Prostate gland (tissue), 2 donors: ENCODE measurements at places on chromosomes 11 and 22. TPM values are rescaled to one million over a fixed set of nuclear protein-coding genes. Genes with fewer than 3 reads are reported as not detected.

Gene SHISAL1
- 7.8 TPM for total RNA-seq

Gene KMT5B
- total RNA-seq, result 41.0 TPM

Gene NRGN
- 1.8 TPM for total RNA-seq

Gene ISX
- total RNA-seq, result 0.14 TPM

DNA sequence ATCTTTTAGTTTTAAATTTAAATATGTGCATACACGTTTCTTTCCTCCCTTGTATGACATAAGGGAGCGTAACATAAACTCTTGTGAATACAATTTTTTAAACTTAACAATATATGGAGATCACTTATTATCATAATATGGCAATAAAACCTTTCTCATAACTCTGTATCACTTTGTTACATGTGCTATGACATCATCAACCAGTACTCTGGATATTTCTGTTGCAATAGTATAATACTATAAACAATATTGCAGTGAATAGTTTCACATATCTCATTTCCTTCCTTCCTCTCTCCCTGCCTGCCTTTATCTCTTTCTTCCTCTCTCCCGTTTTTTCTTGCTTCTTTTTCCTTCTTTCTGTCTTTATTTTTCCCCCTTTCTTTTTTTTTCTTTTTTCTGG is 1278.0 kb upstream of the CNTN5 start:
- no peaks in the 10 kb centered on the region for H3K36me3 ChIP-seq
- no peak for DNase-seq
- H3K4me1 ChIP-seq, result no peaks in the 10 kb centered on the region
- no peaks in the 10 kb centered on the region for H3K27me3 ChIP-seq

GRCh38 chr11:106601684-106602297 is 416.5 kb downstream of the GUCY1A2 start:
- no peak for DNase-seq
- no peaks in the 10 kb centered on the region for H3K27me3 ChIP-seq
- no peak overlapping the region for H3K4me3 ChIP-seq
- H3K4me1 ChIP-seq, result no peaks in the 10 kb centered on the region

- DNase-seq, result no peak
- peaks cover 8% of the 10 kb centered on the region for H3K4me1 ChIP-seq
Observed at GRCh38 chr11:44563711-44564110, 1.8 kb upstream of the CD82 start.

DNA sequence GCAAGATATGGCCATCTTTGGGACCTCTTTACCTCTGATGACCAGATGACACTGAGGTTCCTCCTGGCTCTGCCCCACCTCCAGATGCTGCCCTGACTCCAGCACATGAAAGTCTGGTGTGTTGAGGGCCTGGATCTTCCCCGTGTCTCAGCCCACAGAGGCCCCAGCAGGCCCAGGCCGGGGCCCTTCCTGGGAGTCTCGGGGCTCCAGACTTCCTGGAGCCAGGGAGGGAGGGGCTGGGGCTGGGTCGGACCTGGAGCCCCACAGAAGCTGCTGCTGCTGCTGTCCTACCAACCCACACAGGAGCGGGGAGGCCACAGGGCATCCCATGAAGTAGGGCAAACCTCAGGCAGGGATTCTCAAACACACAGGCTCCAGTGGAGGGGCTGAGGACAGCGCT is 32.2 kb upstream of the WNT11 start:
- DNase-seq, result no peak
- no peak overlapping the region for H3K4me3 ChIP-seq
- H3K36me3 ChIP-seq, result no peaks in the 10 kb centered on the region
- no peaks in the 10 kb centered on the region for H3K4me1 ChIP-seq
- H3K27me3 ChIP-seq, result no peaks in the 10 kb centered on the region

DNA sequence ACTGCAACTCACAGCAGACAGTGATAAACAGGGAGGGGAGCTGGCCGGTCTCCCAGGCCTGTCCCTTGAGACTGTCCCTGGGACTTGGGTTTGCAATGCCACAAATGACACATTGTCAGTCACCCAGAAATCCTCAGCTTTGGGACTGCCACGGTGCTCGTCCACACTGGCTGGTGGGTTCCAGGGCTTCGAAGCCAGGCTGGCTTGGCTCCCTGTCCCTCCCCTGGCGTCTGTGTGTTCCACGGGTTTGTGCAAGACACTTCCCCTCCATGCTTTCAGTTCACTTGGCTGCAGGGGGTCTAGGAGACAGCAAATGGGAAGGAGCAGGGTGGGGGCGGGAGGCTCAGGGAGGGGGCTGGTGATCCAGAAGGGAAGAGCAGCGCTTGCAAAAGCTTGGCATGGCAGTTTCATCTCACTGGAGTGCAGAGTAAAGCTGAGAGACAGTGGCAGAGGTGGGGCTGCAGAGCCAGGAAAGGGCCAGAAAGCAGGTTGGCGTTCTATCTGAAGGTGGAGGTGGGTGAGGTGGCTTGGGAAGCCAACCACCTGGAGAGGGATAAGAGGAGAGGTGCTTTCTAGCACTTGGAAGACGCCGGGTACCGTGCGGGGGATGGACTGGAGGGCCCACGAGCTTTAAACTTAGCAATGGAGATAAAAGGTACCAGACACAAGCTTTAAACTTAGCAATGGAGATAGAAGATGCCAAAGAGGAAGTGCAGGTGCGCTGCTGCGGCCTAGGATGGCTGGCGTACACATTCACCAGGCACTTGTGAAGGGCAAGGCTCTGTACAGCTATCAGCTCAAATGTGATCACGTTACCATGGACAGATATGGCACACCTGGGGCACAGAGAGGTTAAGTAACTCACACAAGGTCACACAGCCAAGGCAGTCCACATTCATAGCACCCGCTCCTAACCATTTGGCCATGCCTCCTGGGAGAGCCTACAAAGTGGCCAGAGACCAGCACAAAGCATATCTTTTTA is 86.4 kb upstream of the SHISAL1 start:
- DNase-seq, result no peak
- H3K27me3 ChIP-seq, result no peaks in the 10 kb centered on the region
- no peaks in the 10 kb centered on the region for H3K4me1 ChIP-seq
- H3K36me3 ChIP-seq, result no peaks in the 10 kb centered on the region

Gene OR2AT4
- total RNA-seq, result not detected

Gene IGSF9B
- 10.2 TPM for total RNA-seq

DNA sequence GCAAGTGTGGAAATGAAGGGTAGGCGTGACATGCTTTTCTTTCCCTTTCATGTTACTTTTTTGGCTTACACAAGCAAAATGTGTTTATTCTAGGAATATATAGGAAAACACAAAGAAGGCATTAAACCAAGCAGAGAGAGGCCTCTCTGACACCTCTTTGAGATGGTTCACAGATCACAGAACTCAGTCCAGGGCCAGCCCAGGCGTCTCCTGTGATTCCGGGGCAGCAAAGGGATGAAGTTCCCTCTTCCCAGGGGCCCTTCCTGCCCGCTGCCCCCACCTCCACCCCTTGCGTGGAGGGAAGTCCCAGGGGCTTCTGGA is 78.0 kb downstream of the CACNA1I start:
- H3K4me3 ChIP-seq, result no peak overlapping the region
- no peaks in the 10 kb centered on the region for H3K4me1 ChIP-seq
- H3K27ac ChIP-seq, result no peak overlapping the region
- H3K36me3 ChIP-seq, result no peaks in the 10 kb centered on the region
- no peaks in the 10 kb centered on the region for H3K27me3 ChIP-seq

GRCh38 chr22:25060522-25061071 is 108.1 kb downstream of the KIAA1671 start:
- no peaks in the 10 kb centered on the region for H3K27me3 ChIP-seq
- no peaks in the 10 kb centered on the region for H3K36me3 ChIP-seq
- DNase-seq, result no peak
- H3K4me3 ChIP-seq, result no peak overlapping the region
- no peaks in the 10 kb centered on the region for H3K4me1 ChIP-seq

Gene TTC9C
- total RNA-seq, result 25.1 TPM

DNA sequence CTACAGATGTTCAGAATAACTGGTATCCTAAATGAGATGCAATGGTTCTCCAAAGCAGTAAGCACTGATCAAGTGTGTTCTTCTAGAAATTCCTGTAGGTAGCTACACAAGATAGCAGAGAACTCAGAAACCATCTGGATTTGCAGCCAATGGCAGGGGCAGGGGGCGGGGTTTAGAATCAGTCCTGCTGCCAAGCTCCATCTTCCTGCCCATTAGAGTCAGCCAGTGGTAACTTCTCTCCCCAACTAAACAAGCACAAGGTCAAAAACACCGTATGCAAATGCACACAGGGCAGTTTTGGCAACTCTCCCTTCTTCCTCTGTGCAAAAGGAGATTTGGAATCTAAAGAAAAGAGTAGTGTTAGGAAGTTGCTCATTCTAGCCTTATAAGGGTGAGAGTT is 237.5 kb upstream of the CCDC90B start:
- no peak for DNase-seq
- H3K27me3 ChIP-seq, result no peaks in the 10 kb centered on the region
- H3K4me3 ChIP-seq, result no peak overlapping the region
- H3K27ac ChIP-seq, result no peak overlapping the region
- H3K4me1 ChIP-seq, result no peaks in the 10 kb centered on the region
- H3K36me3 ChIP-seq, result no peaks in the 10 kb centered on the region

Gene NFAM1
- 0.36 TPM for total RNA-seq

Gene CRYBB2
- not detected for total RNA-seq

GRCh38 chr11:45768486-45768885 is 36.5 kb upstream of the SLC35C1 start:
- no peak for DNase-seq
- no peak overlapping the region for H3K27ac ChIP-seq
- no peaks in the 10 kb centered on the region for H3K36me3 ChIP-seq

GRCh38 chr22:43722444-43722843 is 89.7 kb downstream of the EFCAB6 start:
- H3K36me3 ChIP-seq, result no peaks in the 10 kb centered on the region
- H3K4me3 ChIP-seq, result no peak overlapping the region
- H3K27me3 ChIP-seq, result no peaks in the 10 kb centered on the region
- no peak overlapping the region for H3K27ac ChIP-seq

DNA sequence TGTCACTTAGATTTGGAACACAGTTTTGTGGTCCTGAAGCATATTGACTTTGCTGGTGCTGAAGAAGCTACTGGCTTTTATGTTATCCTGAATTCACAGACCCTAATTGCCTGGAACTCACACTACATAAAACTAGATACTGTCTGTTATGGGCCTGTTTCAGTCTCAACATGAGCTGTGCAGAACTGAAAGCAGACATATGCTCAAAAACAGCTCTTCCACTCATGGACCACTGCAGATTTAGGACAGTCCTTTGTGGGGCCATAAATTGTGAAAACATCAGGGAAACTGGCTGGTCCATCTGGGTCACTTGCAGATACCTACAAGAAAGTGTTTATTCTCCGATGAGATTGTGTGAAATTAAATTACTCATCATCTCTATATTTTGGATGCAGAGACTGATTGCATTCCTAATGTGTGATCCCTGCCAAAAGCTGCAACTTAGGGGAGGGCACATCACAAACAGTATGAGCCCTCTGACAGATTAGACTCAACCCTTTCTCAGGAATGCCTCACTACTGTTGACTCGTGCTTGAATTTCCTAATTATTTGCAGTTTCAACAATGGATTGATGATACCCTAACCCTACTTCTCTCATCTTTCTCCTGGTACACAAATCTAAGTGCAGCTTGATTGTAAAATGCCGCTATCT is 10.2 kb upstream of the CLNS1A start:
- no peaks in the 10 kb centered on the region for H3K4me1 ChIP-seq
- no peak for DNase-seq
- H3K36me3 ChIP-seq, result no peaks in the 10 kb centered on the region
- H3K27ac ChIP-seq, result no peak overlapping the region
- H3K4me3 ChIP-seq, result no peak overlapping the region

- H3K4me1 ChIP-seq, result no peaks in the 10 kb centered on the region
- H3K27ac ChIP-seq, result no peak overlapping the region
- no peaks in the 10 kb centered on the region for H3K27me3 ChIP-seq
- H3K4me3 ChIP-seq, result no peak overlapping the region
Observed at GRCh38 chr11:78549624-78550409, 24.8 kb downstream of the NARS2 start.

DNA sequence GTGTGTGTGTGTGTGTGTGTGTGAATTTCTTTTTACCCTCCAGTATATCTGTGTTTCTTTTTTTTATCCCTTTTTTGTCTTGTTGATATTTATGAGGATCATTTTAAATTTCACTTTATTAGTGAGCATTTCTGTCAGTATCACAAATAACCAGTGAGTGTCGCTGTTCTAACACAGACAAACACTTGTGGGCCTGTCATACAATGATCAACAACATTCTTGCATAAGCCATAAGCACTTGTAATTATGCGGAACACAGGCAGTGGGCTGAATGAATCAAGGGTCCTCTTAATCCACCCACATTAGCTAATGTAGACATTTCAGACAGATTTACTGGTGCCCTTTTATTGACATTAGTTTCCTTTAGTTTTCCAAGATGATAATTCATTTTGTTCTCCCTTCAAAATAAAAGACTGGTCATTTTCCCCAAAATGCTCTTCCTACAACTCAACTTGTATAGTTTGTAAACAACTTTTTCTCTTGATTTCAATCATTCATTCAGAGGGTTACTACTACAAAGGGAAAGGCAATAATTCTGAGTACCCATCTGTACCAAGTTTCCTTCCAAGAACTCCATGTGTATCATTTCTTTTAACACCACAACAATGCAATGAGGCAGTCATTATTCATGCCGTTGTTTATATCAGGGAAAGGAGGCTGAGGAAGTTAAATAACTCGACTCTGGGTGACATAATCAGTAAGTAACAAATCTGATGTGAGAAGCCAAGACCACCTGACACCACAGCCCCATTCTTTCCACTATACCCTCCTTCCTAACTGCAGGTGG is 34.5 kb upstream of the ANO3 start:
- peak; percentile 19 for DNase-seq
- no peak overlapping the region for H3K4me3 ChIP-seq
- no peaks in the 10 kb centered on the region for H3K36me3 ChIP-seq

GRCh38 chr11:73393479-73394415 is 17.5 kb downstream of the RELT start:
- DNase-seq, result peak; percentile 65
- H3K36me3 ChIP-seq, result no peaks in the 10 kb centered on the region
- H3K4me1 ChIP-seq, result no peaks in the 10 kb centered on the region
- no peaks in the 10 kb centered on the region for H3K27me3 ChIP-seq
- H3K27ac ChIP-seq, result no peak overlapping the region

Gene UPK3A
- 103 TPM for total RNA-seq

Gene IGLL5
- total RNA-seq, result not detected

Gene RFPL2
- 22.1 TPM for total RNA-seq

DNA sequence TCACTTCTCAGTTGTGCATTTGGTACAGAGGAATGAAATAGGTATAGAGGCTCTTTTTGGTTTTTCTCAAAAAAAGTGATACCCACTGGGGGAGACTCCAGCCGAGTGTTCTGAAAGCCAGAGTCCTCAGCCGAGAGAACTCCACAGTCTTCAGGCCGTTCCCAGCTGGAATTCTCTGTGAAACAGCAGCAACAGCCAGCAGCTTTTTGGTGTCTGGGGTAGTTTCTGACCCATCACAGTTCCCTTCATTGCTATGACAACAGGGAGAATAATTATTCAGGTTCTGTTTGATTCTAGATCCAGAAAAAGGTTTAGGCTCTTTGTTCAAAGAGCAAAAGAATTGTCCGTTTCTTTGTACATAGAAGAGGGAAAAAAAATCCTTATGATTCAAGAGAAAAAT is 84.6 kb downstream of the C22orf31 start:
- H3K27me3 ChIP-seq, result no peaks in the 10 kb centered on the region
- H3K27ac ChIP-seq, result peak overlapping the region; percentile 5
- no peaks in the 10 kb centered on the region for H3K36me3 ChIP-seq
- no peaks in the 10 kb centered on the region for H3K4me1 ChIP-seq
- no peak for DNase-seq
